ENCODE measurements at places on chromosomes 2 and 18.

GRCh38 chr2:54954705-54955357 lies 95.4 kb downstream of the RTN4 start:
- no peak for DNase-seq

DNA sequence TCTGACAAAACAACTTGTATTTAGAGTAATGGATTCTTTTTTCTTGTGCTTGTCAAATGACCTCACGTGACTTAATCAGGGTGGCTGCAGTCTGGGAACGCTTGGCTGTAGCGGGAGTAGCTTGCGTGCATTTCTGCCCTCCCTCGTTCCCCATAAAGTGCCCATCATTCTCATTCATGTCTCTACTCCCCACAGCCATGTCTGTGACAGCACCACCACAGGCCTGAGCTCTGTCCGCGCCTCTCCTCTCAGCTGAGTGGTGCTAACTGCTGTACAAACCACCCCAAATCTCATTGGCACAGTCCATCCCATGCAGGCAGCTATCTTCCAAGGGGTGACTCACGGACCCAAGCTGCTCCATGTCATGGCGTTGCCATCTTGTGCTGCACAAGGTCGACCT lies 161.7 kb downstream of the TSN start:
- no peak for DNase-seq

GRCh38 chr2:152042636-152043615 lies 55.9 kb downstream of the CACNB4 start:
- DNase-seq: no peak

DNA sequence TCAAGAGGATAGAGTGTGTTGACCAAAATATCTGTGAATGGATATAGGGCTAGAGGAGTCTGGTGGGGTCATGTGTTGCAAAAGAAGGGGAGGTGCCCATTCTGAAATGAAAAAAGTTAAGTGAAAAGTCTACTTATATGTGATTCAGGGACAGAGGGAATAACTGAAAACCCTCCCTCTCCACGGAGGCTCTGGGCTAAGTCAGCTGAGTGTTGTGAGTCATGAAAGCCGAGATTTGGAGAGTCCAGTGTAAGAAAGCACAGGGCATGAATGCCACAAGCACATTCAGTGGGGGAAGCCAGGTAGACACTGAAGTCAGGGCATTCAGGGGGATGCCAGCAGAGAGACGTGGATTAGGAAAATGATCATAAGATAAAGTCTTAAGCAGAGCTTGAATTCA lies 871.9 kb downstream of the TSN start:
- DNase-seq: no peak

- DNase-seq: peak; percentile 89
Observed at GRCh38 chr18:22683196-22683676, 249.9 kb upstream of the RBBP8 start.

- no peak for DNase-seq
Observed at GRCh38 chr2:132615329-132616085, 54.5 kb downstream of the LYPD1 start.

DNA sequence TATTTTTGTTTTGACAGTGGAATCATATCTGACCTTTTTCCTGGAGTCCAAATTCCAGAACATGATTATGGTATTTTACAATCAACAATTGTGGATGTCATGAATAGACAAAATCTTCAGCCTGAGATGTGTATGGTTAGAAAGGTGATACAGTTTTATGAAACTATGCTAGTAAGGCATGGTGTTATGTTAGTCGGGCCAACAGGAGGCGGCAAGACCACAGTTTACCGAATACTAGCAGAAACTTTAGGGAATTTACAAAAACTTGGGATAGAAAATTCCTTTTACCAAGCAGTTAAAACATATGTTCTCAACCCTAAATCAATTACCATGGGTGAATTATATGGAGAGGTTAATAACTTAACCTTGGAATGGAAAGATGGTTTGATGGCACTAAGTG lies 137.0 kb downstream of the DNAH6 start:
- no peak for DNase-seq
